ENCODE measurements at places on chromosomes 13 and 19. TPM values are rescaled to one million over a fixed set of nuclear protein-coding genes. Genes with fewer than 3 reads are reported as not detected.
A peak's percentile ranks its signal among the peaks of the same experiment; 100 is the strongest.

FGF21 gene
- not detected for total RNA-seq

ZNF808 gene
- 15.1 TPM for total RNA-seq

GNG8 gene
- not detected for total RNA-seq

ZNF433 gene
- total RNA-seq = 3.0 TPM

SIGLEC12 gene
- not detected for total RNA-seq

DAND5 gene
- 0.17 TPM for total RNA-seq

SBK3 gene
- not detected for total RNA-seq

RETN gene
- total RNA-seq = not detected

SMAD9 gene
- 23.3 TPM for total RNA-seq

C19orf81 gene
- 10.5 TPM for total RNA-seq

CEACAM8 gene
- total RNA-seq = not detected

THSD1 gene
- 0.39 TPM for total RNA-seq

KLK13 gene
- total RNA-seq = not detected

C19orf67 gene
- not detected for total RNA-seq

CCDC194 gene
- total RNA-seq = not detected

MEGF8 gene
- 28.5 TPM for total RNA-seq

PLK5 gene
- total RNA-seq = not detected

LRRC63 gene
- 0.82 TPM for total RNA-seq

KLK7 gene
- total RNA-seq = not detected

DHDH gene
- not detected for total RNA-seq

- no peak for DNase-seq
Observed at GRCh38 chr13:110403315-110403714, 96.2 kb downstream of the COL4A2 start.

DNA sequence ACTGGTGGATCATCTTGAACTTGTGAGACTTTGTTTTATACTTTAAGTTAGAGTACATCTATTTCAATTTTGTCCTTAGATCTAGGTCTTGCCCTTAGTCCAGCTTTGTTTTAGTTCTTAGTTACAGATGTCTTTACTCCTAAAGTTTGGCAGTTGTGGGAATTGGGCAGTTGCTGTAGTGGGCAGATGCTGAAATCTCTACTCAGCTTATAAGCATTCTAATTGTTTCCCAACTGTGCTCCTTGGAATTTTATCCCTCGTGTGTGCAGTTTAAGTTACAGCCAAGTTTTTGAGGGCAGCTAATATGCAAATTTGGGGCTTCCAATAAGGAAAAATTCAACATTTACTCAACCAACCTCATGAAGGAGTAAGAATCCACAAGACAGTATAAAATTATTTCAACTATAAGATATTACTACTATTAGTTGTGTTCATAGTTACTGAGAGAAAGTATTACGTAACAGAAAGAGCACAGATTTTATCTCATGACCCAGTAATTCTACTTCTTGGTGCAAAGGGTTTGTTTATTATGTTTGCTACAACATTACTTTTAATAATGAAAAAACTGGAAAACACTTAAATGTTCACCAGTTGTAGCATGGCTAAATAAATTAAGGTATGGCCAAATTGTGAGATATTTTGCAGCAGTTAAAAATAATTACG lies 32.9 kb downstream of the CCDC122 start:
- no peak for DNase-seq

DNA sequence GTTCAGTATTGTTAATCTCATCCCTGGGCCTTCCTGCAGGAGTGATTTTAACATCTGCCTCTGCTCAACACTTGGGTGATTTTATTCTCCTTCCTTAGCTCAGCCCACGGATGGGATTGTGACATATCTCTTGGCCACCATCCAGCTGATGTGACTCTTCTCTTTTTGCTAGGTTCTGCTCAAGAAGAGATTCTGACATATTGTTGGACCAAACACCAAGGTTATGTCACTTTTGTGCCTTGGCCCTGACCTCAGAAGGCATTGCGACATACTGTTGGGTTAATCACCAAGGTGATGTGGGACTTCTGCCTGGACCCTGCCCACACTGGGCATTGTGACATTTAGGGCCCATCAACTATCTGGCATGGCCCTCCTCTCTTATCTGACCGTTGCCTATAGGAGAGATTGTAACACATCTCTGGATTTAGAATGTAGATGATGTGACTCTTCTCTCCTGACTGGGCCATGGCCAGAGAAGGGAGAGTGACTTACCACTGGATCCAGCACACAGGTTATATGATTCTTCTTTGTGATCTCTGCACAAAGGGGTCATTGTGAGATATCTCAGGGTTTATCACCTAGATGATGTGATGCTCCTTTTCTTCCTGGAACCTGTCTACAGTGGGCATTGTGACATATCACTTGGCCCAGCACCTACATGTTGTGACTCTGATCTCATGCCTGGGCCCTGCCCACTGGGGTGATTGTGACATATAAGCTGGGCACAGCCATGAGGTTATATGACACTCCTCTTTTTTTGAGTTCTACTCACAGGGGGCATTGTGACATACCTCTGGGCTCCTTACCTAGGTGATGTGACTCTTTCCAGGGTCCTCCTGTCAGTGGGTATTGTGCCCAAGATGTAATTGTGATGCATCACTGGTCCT lies 88.8 kb downstream of the ZNF429 start:
- DNase-seq = no peak

GRCh38 chr13:32310134-32310706 lies 4.9 kb downstream of the ZAR1L start:
- peak; percentile 69 for DNase-seq

DNA sequence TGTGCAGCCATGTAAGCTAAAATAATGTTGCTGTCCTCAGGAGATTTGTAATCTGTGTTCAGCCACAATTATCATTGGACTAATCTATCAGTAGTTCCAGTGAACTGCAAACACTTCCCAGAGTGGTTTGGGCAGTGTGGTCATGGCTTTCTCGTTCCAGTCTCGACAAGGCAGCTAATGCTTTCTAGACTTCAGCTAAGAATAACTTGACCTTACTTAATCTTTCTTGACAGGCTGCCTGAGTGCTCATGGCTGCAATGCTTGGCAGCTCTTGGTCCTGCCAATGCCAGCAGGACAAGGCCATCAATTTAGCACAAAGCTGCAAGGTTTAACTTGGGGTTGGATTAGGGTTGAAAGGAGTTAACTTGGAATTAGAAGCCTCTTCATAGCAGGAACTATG lies 32.8 kb downstream of the ATP12A start:
- DNase-seq = no peak

DNA sequence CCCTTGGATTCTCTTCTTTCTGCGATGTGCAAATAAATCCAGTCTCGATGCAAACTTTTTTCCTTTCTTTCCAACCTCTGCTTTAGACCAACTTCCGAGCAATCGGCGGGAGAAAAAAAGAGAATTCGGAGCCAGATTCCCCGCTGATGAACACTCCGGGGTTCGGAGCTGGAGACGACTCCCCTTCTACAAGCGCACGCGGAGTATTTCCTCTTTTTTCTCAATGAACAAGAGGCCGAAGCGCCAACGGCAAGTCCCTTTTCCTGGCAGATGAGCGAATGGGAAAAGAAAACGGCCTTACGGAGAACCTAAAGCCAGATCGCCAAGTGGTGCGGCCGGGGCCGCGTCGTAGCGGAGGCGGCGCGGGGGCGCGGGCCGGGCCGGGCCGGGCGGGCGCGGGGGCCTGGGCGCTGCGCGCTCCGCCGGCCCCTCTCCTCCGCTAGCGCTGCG lies 250 bp downstream of the SPRY2 start:
- peak; percentile 81 for DNase-seq

GRCh38 chr19:33715462-33715861 lies 81.2 kb upstream of the KCTD15 start:
- no peak for DNase-seq

- no peak for DNase-seq
Observed at GRCh38 chr13:71874458-71874857, 7.5 kb upstream of the DACH1 start.

- no peak for DNase-seq
Observed at GRCh38 chr13:108680011-108680410, 50.6 kb downstream of the MYO16 start.

DNA sequence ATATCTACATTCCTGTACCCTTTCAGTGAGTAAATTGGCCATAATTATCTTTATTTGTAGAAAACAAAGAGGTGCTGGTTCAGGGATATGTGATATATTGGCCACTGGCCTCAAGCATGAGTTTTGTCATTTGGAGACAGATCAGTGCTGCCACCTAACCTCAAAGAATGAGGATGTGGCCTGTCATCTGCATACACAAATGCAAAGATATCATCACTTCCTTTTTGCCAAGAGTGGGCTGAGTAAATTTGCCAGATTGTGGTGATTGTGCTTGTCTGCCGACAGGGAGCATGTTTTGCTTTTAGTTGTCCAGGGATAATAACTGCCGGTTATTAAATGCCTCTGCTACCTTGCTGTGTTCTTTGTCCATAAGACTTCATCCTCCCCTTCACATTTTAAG lies 44.2 kb downstream of the WASF3 start:
- DNase-seq = peak; percentile 20

GRCh38 chr13:113632706-113633484 lies 25.1 kb downstream of the ATP4B start:
- DNase-seq = no peak

GRCh38 chr13:23960566-23961156 lies 63.4 kb upstream of the C1QTNF9B start:
- DNase-seq = peak; percentile 57

- no peak for DNase-seq
Observed at GRCh38 chr13:64958106-64958505, 2272.0 kb downstream of the PCDH9 start.

- DNase-seq = no peak
Observed at GRCh38 chr19:5137571-5138124, 168.7 kb downstream of the KDM4B start.

- no peak for DNase-seq
Observed at GRCh38 chr19:3420909-3421619, 54.7 kb downstream of the NFIC start.

GRCh38 chr13:100439247-100439970 lies 149.2 kb downstream of the GGACT start:
- no peak for DNase-seq

Data from A673 (cell line).